ENCODE measurements at places on chromosomes 3 and 15. TPM values are rescaled to one million over a fixed set of nuclear protein-coding genes. Genes with fewer than 3 reads are reported as not detected.

DNA sequence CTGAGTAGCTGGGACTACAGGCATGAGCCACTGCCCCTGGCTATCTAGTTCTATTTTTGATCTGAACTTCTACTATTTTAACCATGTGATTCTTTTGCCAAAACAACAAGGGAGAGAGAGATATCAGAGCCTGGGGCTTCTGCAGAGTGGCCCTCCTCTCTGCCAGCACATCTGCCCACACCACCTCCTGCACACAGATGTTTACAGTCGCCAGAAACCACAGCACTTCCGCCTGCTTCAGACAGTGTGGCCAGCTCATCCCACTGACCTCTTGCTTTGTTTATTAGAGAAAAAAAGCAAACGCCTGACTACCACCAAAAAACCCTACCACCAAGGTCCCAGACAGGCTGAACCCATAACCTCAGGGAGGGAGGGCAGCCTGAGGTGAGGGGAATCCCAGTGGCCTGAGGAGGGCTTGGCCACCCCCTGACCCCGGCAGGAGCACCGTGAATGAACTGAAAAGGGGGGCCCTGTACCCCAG lies 85.9 kb upstream of the ABHD2 start:
- DNase-seq, result peak; percentile 88

GRCh38 chr15:90223441-90224165 lies 10.1 kb downstream of the CIB1 start:
- peak; percentile 71 for DNase-seq

The ST6GAL1 gene
- total RNA-seq, result 8.0 TPM

The MBD4 gene
- 37.1 TPM for total RNA-seq
